ENCODE measurements at places on chromosomes 7 and 10.

GRCh38 chr10:120600871-120601649 lies 144.0 kb downstream of the PLPP4 start:
- no peak overlapping the region for H3K4me3 ChIP-seq
- H3K27me3 ChIP-seq: no peaks in the 10 kb centered on the region
- no peaks in the 10 kb centered on the region for H3K36me3 ChIP-seq
- no peak overlapping the region for H3K27ac ChIP-seq
- H3K4me1 ChIP-seq: no peaks in the 10 kb centered on the region
- no peak for DNase-seq

DNA sequence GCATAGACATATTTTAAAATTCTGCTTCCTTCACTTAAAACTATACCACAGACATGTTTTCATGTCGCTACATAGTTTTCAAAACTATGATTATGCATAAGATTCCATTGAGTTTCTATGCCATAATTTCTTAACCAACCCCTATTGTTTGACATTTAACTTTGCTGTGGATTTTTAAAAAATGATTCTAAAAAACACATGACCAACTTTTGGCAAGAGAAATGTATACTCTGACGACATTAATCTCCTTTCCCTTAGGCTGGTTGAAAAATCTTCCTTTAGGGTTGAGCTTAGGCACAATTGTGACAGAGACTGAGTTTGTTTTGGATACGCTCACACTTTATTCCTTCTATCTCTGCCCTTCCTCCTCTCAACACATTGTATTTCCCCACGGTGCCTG lies 14.9 kb downstream of the CREB5 start:
- no peaks in the 10 kb centered on the region for H3K4me1 ChIP-seq
- no peak for DNase-seq
- no peak overlapping the region for H3K27ac ChIP-seq
- H3K4me3 ChIP-seq: no peak overlapping the region

DNA sequence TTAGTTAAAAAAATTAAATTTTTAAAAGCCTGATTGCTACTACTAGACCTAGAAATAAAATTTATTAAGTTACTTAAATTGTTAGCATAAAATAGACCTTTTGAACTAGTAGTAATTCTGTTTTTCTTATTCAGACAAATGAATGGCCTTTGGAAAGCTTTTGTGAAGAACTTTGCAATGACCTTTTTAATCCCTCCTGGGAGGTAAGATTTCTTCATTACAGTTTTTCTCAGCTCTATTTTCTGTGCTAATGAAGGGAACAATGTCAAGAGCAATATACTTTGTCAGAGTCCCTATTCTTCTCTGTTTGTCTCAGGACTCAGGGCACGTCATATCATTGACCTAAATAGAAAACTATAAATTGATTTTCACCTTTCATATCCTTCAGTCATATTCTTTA lies 33.5 kb downstream of the BTAF1 start:
- H3K27ac ChIP-seq: no peak overlapping the region
- no peak overlapping the region for H3K4me3 ChIP-seq
- no peaks in the 10 kb centered on the region for H3K27me3 ChIP-seq
- no peak for DNase-seq

GRCh38 chr10:58820861-58821751 lies 308.4 kb downstream of the BICC1 start:
- no peaks in the 10 kb centered on the region for H3K36me3 ChIP-seq
- no peaks in the 10 kb centered on the region for H3K27me3 ChIP-seq
- no peak overlapping the region for H3K27ac ChIP-seq

- H3K27me3 ChIP-seq: no peaks in the 10 kb centered on the region
- no peak overlapping the region for H3K27ac ChIP-seq
- DNase-seq: no peak
- H3K36me3 ChIP-seq: no peaks in the 10 kb centered on the region
- H3K4me1 ChIP-seq: peaks cover 5% of the 10 kb centered on the region
These were observed 1.8 kb downstream of the SLK start for GRCh38 chr10:103968441-103969391.

GRCh38 chr10:24503461-24504320 lies 220.0 kb downstream of the ARHGAP21 start:
- peaks cover 68% of the 10 kb centered on the region for H3K36me3 ChIP-seq
- DNase-seq: peak; percentile 62
- H3K4me3 ChIP-seq: no peak overlapping the region
- peaks cover 8% of the 10 kb centered on the region for H3K4me1 ChIP-seq
- peak overlapping the region; percentile 7 for H3K27ac ChIP-seq

DNA sequence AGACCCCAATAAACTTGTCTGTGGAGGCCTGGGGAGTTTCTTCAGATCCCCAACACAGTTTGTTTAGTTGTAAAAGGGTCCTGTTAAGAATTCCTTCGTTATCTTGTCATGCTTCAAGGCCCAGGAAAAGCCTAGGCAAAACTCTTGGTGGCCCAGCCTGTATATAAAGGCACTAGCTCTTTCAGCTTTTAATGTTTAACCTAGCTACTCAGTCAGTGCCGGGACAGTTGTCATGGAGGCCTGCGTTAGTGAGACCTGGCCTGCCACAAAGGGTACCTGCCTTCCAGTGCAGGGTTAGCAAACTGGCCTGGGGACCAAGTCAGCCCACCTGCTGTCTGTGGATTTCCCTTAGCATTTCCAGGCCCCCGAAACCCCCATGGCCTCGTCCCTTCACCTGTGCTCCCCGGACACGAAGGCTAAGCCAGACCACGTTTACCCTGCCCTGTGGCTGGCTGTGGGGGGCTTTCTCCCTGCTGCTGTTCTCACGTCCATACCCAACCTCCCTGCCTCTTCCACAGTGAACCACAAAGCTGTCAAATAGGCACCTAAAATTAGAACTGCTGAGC lies 96.9 kb upstream of the PPP2R2D start:
- H3K36me3 ChIP-seq: no peaks in the 10 kb centered on the region
- no peaks in the 10 kb centered on the region for H3K27me3 ChIP-seq
- no peak overlapping the region for H3K27ac ChIP-seq
- H3K4me1 ChIP-seq: no peaks in the 10 kb centered on the region
- DNase-seq: no peak
- no peak overlapping the region for H3K4me3 ChIP-seq

- H3K36me3 ChIP-seq: no peaks in the 10 kb centered on the region
- H3K4me3 ChIP-seq: no peak overlapping the region
- peaks cover 60% of the 10 kb centered on the region for H3K27me3 ChIP-seq
- peak; percentile 41 for DNase-seq
- H3K4me1 ChIP-seq: no peaks in the 10 kb centered on the region
These were observed 18.4 kb downstream of the NKX2-3 start for GRCh38 chr10:99551158-99551557.

DNA sequence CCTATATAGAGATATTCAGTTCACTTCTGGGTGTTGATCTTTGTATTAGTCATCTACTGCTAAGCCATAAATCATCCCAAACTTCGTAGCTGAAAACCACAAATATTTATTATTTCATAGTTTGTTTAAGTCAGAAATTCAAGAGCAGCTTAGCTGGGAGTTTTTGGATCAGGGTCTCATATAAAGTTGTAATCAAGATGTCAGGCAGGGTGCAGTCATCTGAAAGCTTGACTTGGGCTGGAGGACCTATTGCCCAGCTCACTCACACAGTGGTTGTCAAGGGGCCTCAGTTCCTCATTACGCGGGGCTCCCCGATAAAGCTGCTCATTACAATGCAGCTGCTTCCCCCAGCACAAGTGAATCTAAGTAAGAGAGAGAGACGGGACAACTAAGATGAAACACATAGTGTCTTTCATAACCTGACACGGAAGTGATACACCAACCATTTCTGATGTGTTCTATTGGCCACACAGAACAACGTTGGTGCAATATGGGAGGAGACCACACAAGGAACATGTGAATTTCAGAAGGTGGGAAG lies 15.7 kb downstream of the PPP1R3C start:
- no peaks in the 10 kb centered on the region for H3K4me1 ChIP-seq
- H3K36me3 ChIP-seq: no peaks in the 10 kb centered on the region
- H3K27me3 ChIP-seq: no peaks in the 10 kb centered on the region

DNA sequence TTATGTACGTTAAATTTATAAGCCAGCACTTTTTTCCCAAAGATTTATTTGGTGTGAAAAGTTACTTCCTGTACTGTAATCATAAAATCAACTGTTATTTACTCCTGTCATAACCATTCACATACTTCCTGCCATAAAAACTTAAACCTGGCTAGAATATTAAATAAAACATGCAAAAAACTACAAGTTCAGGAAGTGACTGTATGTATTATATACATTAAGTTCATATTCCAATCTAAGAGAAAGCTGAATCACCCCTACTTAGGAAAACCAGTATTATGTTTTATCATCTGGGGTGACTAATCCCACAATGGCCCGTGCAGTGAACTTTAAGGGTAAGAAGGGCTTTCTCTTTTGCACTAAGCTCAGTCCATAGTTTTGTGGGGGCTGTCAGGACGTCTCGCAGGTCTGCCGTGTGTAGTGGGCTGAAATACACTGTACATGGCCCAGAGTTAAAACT lies 183.7 kb upstream of the KLF14 start:
- H3K4me1 ChIP-seq: peaks cover 47% of the 10 kb centered on the region
- H3K4me3 ChIP-seq: no peak overlapping the region
- peak overlapping the region; percentile 35 for H3K27ac ChIP-seq
- no peaks in the 10 kb centered on the region for H3K27me3 ChIP-seq
- DNase-seq: no peak
- H3K36me3 ChIP-seq: no peaks in the 10 kb centered on the region

- H3K27me3 ChIP-seq: no peaks in the 10 kb centered on the region
- no peak for DNase-seq
- H3K4me3 ChIP-seq: no peak overlapping the region
- H3K4me1 ChIP-seq: peaks cover 11% of the 10 kb centered on the region
These were observed 20.0 kb upstream of the IFIT2 start for GRCh38 chr10:89281606-89282395.

- no peak for DNase-seq
- H3K27ac ChIP-seq: no peak overlapping the region
- H3K4me1 ChIP-seq: peaks cover 12% of the 10 kb centered on the region
- peaks cover 80% of the 10 kb centered on the region for H3K36me3 ChIP-seq
- no peak overlapping the region for H3K4me3 ChIP-seq
These were observed 6.0 kb downstream of the POLM start for GRCh38 chr7:44076101-44076895.

Data from large intestine (tissue), 12 donors.